ENCODE measurements at places on chromosomes 12 and 14. TPM values are rescaled to one million over a fixed set of nuclear protein-coding genes. Genes with fewer than 3 reads are reported as not detected.

GRCh38 chr12:1989111-1989510 is 15.1 kb downstream of the DCP1B start:
- no peak for DNase-seq
- H3K4me3 ChIP-seq: no peak overlapping the region
- H3K4me1 ChIP-seq: no peaks in the 10 kb centered on the region
- H3K36me3 ChIP-seq: peaks cover 62% of the 10 kb centered on the region

DNA sequence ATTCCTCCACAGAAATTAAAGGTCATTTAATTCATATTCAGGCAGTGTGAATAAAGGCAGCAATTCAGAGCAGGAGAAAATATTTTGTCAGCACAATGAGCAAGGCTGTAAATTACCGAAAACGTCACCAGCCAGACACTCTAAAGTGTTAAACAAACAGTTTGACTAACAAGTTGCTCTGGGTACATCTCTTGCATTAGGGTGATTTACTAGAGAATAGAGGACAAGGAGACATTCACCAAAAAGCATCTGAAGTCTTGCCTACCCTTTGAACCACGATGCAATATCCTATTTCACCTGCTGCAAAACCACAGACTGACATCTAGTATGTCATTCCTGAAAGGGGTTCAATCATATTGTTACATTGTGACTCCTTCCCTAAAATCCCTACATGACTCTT is 27.1 kb upstream of the GPHB5 start:
- no peak overlapping the region for H3K4me3 ChIP-seq
- no peaks in the 10 kb centered on the region for H3K4me1 ChIP-seq
- H3K27me3 ChIP-seq: no peaks in the 10 kb centered on the region
- no peak overlapping the region for H3K27ac ChIP-seq
- no peak for DNase-seq
- no peaks in the 10 kb centered on the region for H3K36me3 ChIP-seq

GRCh38 chr12:132610051-132610759 is at the start of gene LRCOL1:
Gene LRCOL1 (minus strand): TSS chr12:132610582. CDS start chr12:132606251, 4,331 bp downstream.
- H3K4me3 ChIP-seq: peak within 1 kb of the TSS; percentile 14
- H3K27ac ChIP-seq: no peak within 1 kb of the TSS
- H3K36me3 ChIP-seq: no peaks in the 10 kb centered on the region
- H3K27me3 ChIP-seq: peaks cover 3% of the 10 kb centered on the region

GRCh38 chr12:12511895-12512711 is 50.6 kb downstream of the DUSP16 start:
- H3K4me1 ChIP-seq: peaks cover 5% of the 10 kb centered on the region
- peaks cover 4% of the 10 kb centered on the region for H3K36me3 ChIP-seq
- H3K27me3 ChIP-seq: no peaks in the 10 kb centered on the region
- no peak overlapping the region for H3K4me3 ChIP-seq

DNA sequence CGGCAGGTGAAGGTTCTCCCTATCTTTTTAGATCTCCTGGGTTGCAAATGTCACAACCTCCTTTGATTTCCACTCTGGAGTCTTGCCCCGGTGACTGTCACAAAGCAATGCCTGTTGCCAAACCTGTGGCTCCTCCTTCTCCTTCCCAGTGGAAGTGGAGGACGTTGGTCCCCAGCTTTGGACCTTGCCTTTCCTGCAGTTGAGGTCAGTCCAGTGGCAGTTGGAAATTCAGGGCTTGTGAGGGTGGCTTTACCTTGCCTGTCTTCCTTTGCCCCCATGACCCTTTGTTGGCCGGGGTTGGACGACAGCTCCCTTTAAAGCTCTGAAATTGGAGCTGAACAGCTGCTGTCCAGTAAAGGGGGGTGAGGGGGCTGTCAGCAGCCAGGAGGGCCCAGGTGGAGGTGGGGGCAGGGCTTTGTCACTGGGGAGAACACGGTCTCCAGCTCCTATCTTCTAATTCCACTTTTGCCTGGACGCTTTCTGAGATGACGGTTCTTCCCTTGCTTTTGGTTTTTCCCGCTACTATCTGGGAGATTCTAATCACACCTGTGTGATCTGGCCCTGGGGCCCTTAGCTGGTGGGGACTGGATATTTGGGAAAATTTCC is 4.1 kb downstream of the TEAD4 start:
- no peaks in the 10 kb centered on the region for H3K36me3 ChIP-seq
- peaks cover 24% of the 10 kb centered on the region for H3K4me1 ChIP-seq
- peak overlapping the region; percentile 19 for H3K27ac ChIP-seq
- H3K27me3 ChIP-seq: no peaks in the 10 kb centered on the region
- no peak overlapping the region for H3K4me3 ChIP-seq
- DNase-seq: no peak

- no peaks in the 10 kb centered on the region for H3K4me1 ChIP-seq
- H3K4me3 ChIP-seq: no peak overlapping the region
- H3K36me3 ChIP-seq: peaks cover 6% of the 10 kb centered on the region
- H3K27ac ChIP-seq: no peak overlapping the region
- H3K27me3 ChIP-seq: no peaks in the 10 kb centered on the region
- no peak for DNase-seq
Observed at GRCh38 chr12:51188359-51189051, 15.6 kb upstream of the TFCP2 start.

GRCh38 chr12:103572312-103573045 is 14.6 kb upstream of the STAB2 start:
- no peak overlapping the region for H3K4me3 ChIP-seq
- H3K27ac ChIP-seq: no peak overlapping the region
- DNase-seq: no peak
- H3K4me1 ChIP-seq: peaks cover 15% of the 10 kb centered on the region

DNA sequence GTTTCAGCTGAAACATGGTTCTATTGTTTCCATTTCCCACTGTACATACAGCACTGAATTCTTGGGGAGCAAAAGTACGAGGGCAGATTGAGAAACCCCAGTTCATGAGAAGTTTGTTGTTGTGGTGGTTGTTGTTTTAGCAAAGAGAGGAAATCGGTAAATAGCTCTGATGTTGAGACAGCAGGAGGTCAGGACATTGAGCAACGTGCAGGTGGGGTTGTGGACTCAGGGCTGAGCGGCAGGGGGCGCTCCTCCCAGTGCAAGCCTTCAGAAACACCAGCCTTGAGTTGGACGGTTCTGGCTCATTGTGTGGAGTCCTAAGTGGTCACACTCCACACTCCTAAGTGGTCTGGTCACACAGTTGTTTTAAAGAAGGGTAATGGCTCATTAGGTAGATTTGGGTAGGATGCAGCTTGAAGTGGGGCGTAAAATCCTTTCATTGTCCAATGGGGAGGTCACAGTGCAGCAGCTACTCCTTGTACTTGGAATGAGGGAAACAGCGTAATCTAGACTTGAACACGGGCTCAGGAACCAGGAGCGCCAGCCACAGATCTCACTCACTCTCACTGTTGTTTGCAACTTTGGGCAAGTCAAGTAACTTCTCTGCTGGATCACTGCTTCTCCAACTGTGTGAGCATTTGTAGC is 14.5 kb upstream of the PWP1 start:
- no peaks in the 10 kb centered on the region for H3K4me1 ChIP-seq
- H3K27me3 ChIP-seq: no peaks in the 10 kb centered on the region
- no peak overlapping the region for H3K27ac ChIP-seq
- DNase-seq: peak; percentile 26

- H3K4me3 ChIP-seq: no peak overlapping the region
- no peak overlapping the region for H3K27ac ChIP-seq
- H3K36me3 ChIP-seq: no peaks in the 10 kb centered on the region
Observed at GRCh38 chr14:105701456-105702274, 175.3 kb downstream of the TMEM121 start.

GRCh38 chr14:102945346-102946130 is 23.1 kb downstream of the AMN start:
- no peak overlapping the region for H3K4me3 ChIP-seq
- H3K4me1 ChIP-seq: peaks cover 34% of the 10 kb centered on the region
- no peak for DNase-seq
- H3K36me3 ChIP-seq: peaks cover 95% of the 10 kb centered on the region
- H3K27ac ChIP-seq: no peak overlapping the region

DNA sequence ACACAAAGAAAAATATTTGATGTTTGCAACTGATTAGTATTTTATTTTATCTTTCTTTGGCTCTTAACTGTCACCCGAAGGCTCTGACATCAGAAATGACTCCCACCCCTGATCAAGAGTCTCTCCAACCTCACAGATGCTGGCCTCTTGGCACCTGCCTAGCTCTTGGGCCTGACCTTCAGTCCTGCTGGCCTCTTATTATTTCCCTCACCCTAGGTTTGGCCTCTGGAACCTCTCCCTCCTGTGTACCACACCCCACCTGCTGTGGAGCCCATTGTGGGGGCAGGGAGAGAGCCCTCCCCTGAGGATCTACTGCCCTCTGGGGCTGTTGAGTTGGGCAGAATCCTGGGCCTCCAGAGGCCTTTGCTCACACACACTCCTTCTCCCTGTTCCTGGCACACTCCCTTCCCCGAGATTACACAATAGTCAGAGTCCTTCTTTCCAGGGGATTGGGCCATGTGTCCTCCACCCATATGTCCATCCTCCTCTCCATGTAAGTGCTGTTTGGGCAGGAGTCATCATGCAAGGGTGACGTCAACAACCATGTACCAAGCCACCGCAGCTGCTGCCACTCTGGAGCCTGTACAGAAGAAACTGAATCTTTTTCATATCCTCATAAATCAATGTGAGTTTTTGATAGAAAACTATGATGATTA is 124.3 kb downstream of the RASSF9 start:
- DNase-seq: no peak
- H3K36me3 ChIP-seq: no peaks in the 10 kb centered on the region
- no peaks in the 10 kb centered on the region for H3K27me3 ChIP-seq
- H3K27ac ChIP-seq: no peak overlapping the region

DNA sequence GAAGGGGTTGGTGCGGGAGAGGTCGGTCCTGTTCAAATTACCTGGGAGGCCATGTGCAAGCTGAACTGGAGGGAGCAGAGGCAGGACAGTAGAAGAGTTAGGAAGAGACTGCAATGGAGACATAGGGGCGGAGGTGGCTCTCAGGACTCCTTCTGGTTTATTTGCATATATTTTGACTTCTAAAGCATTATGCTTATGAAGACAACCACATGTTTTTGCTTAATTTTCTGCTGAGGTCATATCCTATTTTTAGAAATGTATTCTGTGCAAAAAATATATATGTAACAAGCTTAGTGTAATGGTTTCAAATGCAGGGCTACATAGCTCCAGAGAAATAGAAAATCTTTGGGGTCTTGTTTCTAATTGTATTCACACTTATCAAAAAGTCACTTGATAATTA is 137.0 kb upstream of the MDM1 start:
- DNase-seq: no peak
- no peaks in the 10 kb centered on the region for H3K4me1 ChIP-seq
- H3K4me3 ChIP-seq: no peak overlapping the region
- no peaks in the 10 kb centered on the region for H3K36me3 ChIP-seq
- no peaks in the 10 kb centered on the region for H3K27me3 ChIP-seq

DNA sequence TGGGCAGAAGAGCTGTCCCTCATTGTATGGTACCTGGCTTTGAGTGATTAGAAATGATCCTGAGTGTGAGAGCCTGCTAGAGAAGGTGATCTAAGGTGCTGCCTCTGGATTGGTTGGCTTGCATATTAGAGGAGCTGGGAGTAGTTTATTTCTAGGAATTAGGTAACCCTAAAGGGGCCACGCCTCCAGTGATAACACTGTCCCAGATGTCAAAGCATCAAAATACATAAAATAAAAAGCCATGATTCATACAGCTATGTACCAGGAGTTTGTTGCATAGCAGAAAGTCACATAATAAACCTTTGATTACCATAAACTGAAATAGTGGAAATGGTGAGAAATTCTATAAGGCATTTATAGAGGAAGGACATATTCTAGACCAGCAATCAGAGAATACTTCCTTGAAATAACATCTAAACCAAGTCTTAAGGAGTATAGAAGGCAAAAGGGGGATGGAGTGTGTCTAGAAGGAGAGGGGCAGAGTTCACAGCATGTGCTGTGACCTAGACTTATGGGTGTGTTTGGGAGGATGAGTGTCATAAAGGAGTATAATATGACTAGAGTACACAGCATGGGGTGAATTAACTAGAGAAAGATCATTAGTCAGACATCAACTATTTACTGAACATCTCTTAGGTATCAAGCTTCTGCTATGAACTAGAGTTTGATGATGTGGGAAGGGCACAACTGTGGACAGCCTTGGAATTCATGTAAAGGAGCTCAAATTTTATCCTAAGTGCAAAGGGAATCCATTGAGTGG is 686.4 kb downstream of the GALC start:
- no peaks in the 10 kb centered on the region for H3K36me3 ChIP-seq
- no peaks in the 10 kb centered on the region for H3K27me3 ChIP-seq
- H3K4me1 ChIP-seq: no peaks in the 10 kb centered on the region
- H3K27ac ChIP-seq: no peak overlapping the region
- DNase-seq: no peak

- H3K27ac ChIP-seq: no peak overlapping the region
- H3K36me3 ChIP-seq: no peaks in the 10 kb centered on the region
- H3K4me3 ChIP-seq: no peak overlapping the region
- H3K4me1 ChIP-seq: peaks cover 23% of the 10 kb centered on the region
Observed at GRCh38 chr12:46380022-46380796, 7.6 kb upstream of the SLC38A2 start.

DNA sequence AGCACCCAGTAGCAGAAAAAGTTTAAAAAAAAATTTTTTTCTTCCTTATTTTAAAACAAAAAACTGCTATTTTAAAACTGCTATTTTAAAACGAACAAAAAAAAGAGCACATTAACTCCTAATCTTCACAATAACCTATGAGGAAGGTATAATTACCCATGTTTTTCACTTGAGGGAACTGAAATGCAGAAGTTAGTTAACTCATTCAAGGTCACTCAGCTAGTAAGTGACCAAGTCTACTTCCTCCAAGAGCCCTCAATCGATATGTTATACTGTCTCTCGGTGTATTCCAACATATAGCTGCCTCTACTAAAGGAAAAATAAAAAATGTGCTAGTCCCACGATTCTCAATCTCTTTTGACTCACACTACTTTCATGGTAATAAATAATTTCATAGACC is 7.8 kb downstream of the RPAP3 start:
- no peak for DNase-seq
- H3K27ac ChIP-seq: no peak overlapping the region
- peaks cover 73% of the 10 kb centered on the region for H3K36me3 ChIP-seq
- H3K27me3 ChIP-seq: no peaks in the 10 kb centered on the region
- no peak overlapping the region for H3K4me3 ChIP-seq

GRCh38 chr12:116143909-116144308 is 133.6 kb downstream of the MED13L start:
- peaks cover 90% of the 10 kb centered on the region for H3K4me1 ChIP-seq
- no peak overlapping the region for H3K27ac ChIP-seq
- no peak overlapping the region for H3K4me3 ChIP-seq

GRCh38 chr12:122355706-122356105 is 66.8 kb downstream of the CLIP1 start:
- DNase-seq: no peak
- peaks cover 73% of the 10 kb centered on the region for H3K36me3 ChIP-seq
- H3K4me3 ChIP-seq: no peak overlapping the region
- no peaks in the 10 kb centered on the region for H3K4me1 ChIP-seq

GRCh38 chr14:93855737-93856136 is 67.5 kb upstream of the PRIMA1 start:
- no peak for DNase-seq
- peaks cover 30% of the 10 kb centered on the region for H3K4me1 ChIP-seq
- H3K27me3 ChIP-seq: peaks cover 16% of the 10 kb centered on the region
- H3K27ac ChIP-seq: no peak overlapping the region

Gene C12orf42
- not detected for total RNA-seq

Gene MLEC
- total RNA-seq: 61.6 TPM

Gene CHFR
- 73.3 TPM for total RNA-seq

Gene KRT72
- not detected for total RNA-seq

Gene LGALS3
- 163 TPM for total RNA-seq

Gene SLC39A5
- not detected for total RNA-seq

Gene TOMM20L
- not detected for total RNA-seq

Gene ZDHHC22
- 0.18 TPM for total RNA-seq

Gene DEGS2
- 1.2 TPM for total RNA-seq

Gene PLA2G1B
- total RNA-seq: not detected

Gene NAV3
- total RNA-seq: 2.7 TPM

Gene SLC35E3
- total RNA-seq: 5.9 TPM

Gene LYZ
- total RNA-seq: 25.1 TPM

All from stomach (tissue), 19 donors.